ENCODE measurements at places on chromosomes 1 and 21.
A peak's percentile ranks its signal among the peaks of the same experiment; 100 is the strongest.

DNA sequence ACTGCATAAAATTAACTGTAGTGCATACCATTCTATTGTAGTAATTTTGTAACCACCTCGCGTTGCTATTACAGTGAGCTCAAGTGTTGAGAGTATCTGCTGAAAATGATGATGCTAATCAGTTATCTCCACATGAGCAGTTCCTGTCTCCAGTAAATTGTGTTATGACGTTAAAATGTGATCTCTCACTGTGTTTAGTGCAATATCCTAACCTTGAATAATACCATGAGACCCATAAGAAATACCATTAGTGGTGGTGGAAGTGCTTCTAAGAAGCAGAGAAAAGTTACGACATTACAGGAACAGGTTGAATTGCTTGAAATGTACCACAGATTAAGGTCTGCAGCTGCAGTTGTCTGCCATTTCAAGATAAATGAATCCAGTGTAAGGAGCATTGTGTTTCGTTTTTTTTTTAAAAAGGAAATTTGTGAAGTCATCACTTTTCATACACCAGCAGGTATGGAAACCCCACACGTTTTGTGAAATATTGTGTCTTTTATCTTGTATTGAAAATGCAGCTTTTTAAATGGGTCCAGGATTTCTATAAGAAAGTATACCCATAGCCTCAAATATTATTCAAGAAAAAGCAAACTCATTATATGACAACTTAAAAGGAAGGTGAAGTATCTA is 72.5 kb downstream of the ANGPTL1 start:
- no peak for DNase-seq

- DNase-seq: no peak
Observed at GRCh38 chr1:96236156-96236739, 485.3 kb upstream of the PTBP2 start.

DNA sequence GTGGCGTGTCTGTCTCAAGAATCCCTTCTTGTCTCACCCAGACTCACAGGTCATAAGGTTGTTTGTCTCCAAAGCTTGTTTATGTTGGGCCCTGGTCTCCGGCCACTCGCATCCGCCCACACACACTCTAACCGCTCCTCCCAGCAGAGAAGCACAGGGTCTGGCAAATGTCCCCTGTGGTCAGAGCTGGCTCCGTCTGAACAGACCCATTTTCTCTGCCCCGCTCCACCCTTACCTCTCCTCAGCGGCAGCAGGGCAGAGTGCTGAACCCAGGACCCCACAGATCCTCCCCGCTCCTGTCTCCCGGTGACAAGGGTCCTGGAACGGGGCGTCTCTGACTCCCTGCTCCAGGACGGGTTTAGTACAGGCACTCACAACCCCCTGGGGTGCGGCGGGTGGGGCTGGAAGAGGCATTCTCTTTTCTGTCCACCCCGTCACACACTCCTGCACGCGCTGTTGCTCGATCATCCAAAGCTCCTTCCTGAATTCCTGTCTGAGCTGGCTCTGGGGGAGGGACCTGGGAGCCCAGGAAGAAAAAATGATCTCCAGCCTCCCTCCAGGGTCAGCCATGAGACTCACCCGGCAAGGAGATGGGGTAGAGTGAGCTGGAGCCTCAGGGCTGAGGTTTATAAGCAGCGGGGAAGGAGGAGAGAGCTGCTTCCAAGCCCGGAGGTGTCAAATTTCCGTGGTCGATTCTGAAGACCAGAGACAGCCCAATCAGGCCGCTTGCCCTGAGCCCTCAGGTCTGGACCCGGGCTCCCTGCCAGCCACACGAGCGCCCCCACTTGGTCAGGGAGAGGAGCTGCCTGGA is at the start of gene S100A13:
Gene S100A13 (minus strand): TSS at position 602 of the 811 bp plus-strand sequence. CDS start 1,033 bp downstream, outside the sequence.
- no peak for DNase-seq

GRCh38 chr1:46528297-46528955 is 23.0 kb downstream of the KNCN start:
- DNase-seq: no peak

- DNase-seq: peak; percentile 81
Observed at GRCh38 chr1:151346769-151347522, at the start of gene RFX5. RFX5 (minus strand) TSS chr1:151347252; CDS start chr1:151346320, 932 bp downstream.

DNA sequence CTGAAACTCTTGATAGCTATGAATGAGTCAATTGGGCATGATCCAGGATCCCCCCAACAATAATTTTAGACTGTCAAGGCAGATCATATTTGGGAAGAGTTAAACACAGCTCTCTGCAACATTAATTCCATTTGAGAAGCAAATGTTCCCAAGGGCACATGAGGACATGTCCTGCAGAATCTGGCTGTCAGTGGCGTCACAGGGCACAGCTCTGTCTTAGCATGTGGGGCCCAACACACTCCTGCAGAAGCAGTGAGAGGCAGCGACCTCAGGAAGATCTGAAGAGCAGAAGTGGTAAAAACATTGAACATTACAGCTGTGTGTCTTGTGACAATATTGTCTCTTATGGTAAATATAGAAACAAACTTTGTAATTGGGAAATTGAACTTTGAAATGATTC is 197.1 kb upstream of the PBX1 start:
- DNase-seq: no peak

- no peak for DNase-seq
Observed at GRCh38 chr1:30613188-30613587, 110.2 kb downstream of the MATN1 start.

DNA sequence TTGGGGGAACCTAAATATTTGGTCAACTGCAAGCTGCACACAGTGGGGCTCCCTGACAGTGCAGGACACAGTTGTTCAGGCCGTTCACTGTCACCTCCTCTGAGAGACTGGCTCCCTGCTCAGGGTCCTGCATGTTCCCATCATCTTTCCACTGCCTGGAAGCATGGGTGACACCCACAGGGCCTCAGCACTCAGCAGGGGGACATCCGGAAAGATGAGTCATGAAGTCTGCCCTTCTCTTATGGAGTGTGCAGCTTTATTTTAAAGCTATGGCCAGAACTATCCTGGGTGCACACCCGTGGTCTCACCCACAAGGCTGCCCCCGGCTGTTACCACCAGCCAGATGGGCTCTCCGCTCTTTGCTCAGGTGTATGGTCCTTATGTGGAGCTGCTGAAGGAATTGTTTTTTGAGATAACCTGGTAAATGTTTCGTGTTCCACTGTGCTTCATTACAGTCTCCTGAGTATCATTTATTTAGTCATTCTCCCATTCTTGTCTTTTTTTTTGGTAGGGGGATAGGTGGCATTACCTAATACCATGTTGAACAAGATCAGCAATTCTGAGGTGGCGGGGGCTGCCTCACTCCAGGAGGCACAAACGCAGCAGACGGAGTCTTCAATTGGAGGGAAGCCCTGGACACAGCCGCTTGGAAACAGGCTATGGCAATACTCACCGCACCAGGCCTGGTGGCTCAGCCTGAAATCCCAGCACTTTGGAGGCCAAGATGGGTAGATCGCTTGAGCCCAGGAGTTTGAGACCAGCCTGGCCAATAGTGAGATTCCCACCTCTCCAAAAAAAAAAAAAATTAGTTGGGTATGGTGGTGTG is 14.3 kb downstream of the TRIM11 start:
- no peak for DNase-seq

- peak; percentile 49 for DNase-seq
Observed at GRCh38 chr21:41878831-41879189, 334 bp downstream of the PRDM15 start.

GRCh38 chr1:164590592-164590991 is 31.6 kb downstream of the PBX1 start:
- DNase-seq: no peak

- no peak for DNase-seq
Observed at GRCh38 chr1:177824508-177824982, 145.3 kb downstream of the SEC16B start.

DNA sequence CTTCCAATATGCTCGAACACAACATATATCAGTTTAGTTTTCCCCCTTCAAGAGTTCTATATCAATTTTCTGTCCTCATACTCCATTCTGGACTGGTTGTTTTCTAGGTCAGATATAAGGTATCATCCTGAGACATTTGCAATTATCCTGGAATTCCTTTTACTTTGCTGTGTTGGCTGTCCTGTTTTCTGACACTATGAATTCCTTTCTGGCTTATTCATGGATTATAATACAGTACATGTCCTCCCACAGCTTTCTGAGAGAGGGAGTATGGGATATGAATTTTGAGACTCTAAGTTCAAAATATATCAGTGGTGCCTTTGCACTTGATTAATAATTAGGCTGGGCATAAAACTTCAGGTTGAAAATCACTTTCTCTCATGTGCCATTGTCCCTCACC is 11.9 kb downstream of the PHTF1 start:
- no peak for DNase-seq

DNA sequence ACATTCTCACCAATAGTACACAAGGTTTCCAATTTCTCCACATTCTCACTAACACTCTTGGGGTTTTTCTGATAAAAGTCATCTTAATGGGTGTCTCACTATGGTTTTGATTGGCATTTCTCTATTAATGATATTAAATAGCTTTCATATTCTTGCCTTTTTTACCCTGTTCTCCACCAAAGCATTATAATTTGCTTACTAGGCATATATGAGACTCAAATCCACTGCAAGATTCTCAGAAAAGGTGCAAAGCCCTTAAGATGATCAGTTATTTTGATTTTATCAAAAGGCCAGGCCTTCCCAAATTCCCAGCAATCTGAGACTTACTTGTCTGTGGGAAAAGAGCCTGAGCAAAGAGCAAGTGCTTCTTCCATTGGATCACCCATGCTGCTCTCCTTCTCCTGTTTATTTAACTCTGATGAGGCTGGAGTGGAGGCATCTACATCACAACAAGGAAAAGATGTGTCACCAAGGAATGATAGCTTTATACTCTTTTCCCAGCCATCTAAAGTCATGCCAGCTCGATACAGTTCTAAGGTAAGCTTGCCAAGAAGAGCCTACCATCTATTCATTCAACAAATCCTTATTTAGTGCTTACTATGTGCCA is 24.6 kb downstream of the CLSPN start:
- DNase-seq: no peak

GRCh38 chr21:45309069-45309986 is 21.6 kb upstream of the POFUT2 start:
- no peak for DNase-seq

- DNase-seq: no peak
Observed at GRCh38 chr21:28090546-28090945, 902.1 kb downstream of the LTN1 start.

DNA sequence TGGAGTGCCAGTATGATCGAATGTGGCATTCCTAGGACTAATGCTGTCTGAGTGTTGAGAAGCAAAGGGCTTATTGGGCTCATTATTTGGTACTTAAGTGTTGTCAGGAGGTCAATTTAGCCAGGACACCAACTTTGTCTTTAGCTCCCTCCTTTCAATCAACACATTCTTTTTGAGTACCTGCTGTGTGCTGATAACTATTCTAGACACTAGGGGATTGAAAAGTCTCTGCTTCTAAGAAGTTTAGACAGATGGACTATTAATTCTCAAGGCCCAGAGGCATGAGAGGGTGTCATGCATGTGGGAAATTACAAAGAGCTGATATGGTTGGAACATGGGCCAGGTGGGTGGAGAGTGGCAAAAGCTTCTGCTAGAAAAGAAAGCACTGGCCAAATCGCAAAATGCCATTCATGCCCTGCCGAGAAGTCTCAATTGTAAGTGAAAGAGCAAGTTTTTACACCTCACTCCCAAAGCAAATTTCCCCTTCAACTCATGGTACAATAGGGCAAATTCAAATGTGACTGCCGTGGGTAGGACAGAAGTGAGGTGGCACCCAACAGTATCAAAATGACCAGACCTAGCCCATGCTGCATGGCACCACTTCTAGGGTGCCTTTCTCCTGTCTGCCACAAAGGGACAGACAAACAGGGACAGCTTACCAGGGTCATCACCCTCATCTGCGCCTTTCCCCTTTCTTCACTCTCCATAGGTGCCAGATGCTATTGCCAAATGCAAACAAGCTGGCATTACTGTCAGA is 53.6 kb upstream of the LAX1 start:
- DNase-seq: no peak

DNA sequence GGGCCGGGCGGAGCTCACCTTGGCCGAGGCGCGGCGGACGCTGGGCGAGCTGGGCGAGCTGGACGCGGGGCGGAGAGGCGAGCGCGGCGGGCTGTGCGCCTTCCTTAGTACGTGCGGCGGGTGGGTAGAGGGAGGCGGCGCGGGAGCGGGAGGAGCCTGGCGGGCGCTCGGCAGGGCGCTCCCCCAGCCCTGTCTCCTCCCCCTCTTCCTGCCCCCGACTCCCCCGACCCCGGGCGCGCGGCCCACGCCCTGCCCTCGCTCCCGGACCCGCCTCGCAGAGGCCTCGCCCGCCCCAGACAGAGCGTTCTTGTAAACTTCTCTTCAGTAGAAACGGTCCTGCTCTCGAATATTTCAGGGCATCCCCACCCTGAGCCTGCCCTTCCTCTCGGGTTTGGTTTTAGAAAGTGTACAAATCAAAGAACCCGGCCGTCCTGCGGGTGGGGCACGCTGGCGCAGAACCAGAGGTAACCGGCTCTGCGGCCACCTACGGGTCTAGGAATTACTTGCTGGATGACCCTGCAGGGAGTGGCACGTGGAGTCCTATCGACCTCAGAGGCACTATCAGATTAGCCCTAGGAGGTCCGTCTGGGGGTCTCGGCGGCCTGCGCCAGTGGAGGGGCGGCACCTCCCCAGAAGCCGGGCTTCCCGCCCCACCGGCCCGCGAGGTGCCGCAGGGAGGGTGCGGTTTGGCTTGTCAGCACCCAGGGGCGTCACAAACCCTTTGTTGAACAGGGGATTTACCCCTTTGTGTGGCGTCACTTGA is at the start of gene S100A10:
Gene S100A10 (minus strand): TSS at position 126 of the 763 bp plus-strand sequence. CDS start 7,629 bp downstream, outside the sequence.
- DNase-seq: no peak

GRCh38 chr1:101293461-101294051 is 56.7 kb downstream of the S1PR1 start:
- DNase-seq: no peak

DNA sequence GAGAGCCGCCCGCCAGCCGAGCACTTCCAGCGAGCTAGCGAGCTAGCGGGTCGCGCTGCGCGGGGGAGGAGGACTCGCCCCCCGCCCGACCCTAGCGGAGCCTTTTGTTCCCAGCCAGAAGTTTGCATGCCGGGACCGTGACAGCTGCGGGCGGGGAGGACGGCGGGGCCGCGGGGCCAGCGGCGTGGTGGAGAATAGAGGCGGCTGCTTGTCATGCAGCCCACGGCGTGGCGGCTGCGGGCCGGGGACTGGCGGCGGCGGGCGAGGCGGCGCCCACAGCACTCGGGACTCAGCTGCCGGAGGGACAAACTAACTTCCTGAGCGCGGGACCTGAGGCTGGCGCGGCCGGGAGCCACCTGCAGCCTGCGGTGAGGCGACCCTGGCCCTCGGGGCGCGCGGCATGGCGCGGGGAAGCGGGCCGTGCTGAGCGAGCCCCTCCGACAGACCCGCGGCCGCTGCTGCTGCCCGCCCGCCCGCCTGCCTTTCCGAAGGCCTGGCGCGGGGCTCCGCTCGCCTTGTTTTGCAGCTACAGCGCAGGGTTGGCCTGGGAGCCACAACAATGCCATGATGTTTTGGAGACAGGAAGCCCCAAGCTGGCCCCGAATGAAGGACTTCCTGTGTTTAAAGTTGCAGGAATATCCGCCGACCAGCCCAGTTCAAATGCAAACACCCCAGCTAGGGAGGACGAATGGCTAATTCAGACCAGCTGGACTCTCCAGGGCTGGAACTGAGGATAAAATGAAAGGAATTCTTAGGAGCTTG is 82.2 kb upstream of the BMP8A start:
- no peak for DNase-seq

- no peak for DNase-seq
Observed at GRCh38 chr1:231684356-231685244, 58.0 kb downstream of the DISC1 start.

- no peak for DNase-seq
Observed at GRCh38 chr1:107057197-107058133, 991 bp downstream of the PRMT6 start.

- no peak for DNase-seq
Observed at GRCh38 chr1:179327196-179327595, 33.6 kb downstream of the SOAT1 start.
